SIG-M5 (cell line): ENCODE measurements at places on chromosomes 4 and X.

DNA sequence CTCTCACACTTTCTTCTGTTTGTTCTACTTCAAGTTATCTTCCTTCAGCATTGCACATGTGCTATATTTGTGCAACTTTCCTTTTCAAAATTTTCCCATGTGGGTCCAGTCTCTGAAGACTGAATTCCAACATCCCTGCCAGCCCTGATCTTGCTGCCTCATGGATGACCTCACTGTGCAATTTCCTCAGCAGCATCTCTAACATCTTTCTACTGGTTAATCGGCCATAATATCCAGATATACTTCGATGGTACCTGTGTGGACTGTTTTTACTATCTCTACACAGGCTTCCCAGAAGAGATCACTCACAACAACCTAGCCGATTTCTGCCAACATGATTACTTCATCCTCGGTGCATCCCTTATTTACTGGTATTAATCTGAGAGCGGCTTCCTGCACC lies 41.5 kb downstream of the GPM6A start:
- DNase-seq: no peak

DNA sequence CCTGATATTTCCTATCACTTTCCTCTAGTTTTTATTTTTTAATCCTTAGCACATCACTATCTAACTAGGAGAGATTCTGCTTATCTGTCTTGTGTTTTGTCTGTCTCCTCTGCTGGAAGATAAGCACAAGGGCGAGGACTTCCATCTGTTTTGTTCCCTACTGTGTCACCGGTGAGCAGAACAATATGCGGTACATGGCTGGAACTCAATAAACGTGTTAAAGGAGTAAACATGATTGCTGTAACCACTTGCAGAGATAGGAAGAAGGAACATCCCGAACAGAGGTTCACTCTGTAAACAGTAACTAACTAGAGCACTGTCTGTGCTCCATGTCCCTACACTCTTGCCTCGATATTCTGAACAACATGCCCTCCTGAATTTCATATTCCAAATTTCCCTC lies 5.2 kb downstream of the HS3ST1 start:
- DNase-seq: no peak

- no peak for DNase-seq
Measured at GRCh38 chrX:40933132-40933705, 152.0 kb upstream of the USP9X start.

DNA sequence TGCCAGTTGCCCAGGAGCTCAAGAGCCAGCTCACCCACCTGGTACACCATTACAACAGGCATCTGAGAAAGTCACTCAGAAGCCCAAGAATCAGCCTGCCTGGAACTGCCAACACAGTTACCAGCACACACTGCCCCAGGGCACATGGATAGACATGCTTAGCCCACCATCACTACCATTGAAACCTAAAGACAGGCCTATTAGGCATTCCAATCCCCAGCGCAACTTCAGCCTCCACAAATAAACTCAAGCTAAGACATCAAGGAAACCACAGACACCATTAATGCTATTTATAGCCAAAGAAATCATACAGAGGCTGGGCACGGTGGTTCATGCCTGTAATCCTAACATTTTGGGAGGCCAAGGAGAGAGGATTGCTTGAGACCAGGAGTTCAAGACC lies 42.3 kb downstream of the ATRX start:
- DNase-seq: no peak

DNA sequence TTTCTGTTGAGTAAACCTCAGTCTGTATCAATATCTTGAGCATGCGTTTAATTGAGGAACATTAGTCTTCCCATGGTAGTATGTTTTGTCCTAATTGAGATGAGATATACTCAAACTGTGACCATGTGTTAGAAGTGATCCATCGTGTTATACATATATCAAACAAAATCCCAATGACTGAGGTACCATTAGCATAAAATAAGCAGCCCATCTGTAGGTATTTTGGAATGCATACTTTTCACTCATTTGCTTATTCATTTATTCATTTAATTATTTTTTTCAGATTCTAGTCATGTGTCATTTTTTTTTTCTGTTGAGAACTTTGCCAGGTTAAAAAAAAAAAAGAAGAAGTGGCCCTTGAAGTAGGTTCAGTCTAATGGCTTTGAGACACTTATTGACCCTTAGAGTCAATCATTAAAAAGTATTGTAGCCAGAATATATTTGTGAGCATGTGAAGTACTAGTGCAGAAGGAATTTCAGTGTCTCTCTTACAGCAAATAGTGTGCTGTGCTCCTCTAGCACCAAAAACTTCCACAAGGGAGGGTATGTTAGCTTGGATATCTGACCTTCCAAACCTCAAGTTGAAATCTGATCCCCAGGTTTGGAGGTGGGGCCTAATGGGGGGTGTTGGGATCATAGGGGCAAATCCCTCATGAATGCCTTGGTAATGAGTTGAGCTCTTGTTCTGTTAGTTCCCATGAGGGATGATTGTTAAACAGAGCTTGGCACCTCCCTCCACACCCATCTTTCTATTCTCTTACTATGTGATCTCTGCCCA lies 130.8 kb upstream of the NPY2R start:
- DNase-seq: no peak

DNA sequence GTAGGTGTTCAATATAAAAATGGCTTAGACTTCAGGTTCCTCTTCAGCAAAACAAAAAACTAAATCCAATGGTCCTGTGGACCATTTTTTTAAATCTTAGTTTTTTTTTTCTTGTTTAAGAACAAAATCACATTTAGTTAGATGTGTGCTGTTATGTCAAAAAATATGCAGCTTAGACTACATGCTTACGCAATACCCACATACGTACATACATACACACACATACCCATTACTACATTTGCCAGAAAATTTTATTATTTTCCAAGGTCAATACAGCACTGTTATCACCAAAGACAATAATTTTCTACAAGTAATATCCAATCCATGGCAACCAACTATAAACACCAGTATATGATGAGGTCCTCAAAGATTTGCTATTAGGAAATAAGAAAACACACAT lies 144.1 kb downstream of the PDGFC start:
- no peak for DNase-seq

DNA sequence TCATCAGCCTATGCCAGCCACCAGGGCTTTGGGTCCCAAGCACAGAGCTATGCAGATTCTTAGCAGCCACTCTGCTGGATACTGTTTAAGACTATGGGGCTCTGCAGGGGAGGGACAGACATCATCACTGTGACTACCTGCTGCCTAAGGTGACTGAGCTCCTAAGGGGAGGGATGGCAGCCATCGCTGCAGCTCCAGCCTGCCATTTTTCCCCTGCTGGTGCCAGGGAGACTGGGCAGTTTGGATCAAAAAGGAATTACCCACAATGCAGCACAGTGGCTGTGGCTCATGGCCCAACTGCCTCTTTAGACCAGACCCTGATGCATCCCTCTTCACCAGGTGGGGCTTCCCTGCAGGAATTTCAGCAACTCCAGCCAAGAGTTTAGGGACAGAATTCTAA lies 28.6 kb upstream of the INPP4B start:
- DNase-seq: no peak

GRCh38 chr4:80963051-80963450 lies 67.5 kb upstream of the BMP3 start:
- DNase-seq: no peak

- DNase-seq: no peak
Measured at GRCh38 chr4:111722213-111722720, 423.0 kb upstream of the FAM241A start.

DNA sequence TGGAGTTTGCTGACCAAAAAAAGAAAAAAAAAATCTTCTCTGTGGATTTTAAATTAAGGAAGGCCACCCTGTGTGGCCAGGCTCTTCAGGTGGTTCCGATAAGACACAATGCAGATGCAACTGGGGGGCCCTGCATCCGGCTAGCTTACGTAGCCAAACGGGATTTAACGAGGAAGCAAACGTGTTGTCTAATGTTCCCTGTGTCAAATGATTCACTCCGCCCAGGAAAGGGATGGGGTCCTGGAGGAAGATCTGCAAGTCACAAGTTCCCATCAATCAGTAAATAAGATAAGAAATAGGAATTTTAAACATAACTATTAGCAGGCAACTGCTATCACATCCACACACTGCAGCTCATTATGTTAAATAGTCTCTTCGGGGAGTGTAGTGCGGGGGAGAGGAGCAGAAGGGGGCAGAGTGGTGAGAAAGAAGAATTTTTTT lies 216.4 kb upstream of the GYPA start:
- DNase-seq: no peak

DNA sequence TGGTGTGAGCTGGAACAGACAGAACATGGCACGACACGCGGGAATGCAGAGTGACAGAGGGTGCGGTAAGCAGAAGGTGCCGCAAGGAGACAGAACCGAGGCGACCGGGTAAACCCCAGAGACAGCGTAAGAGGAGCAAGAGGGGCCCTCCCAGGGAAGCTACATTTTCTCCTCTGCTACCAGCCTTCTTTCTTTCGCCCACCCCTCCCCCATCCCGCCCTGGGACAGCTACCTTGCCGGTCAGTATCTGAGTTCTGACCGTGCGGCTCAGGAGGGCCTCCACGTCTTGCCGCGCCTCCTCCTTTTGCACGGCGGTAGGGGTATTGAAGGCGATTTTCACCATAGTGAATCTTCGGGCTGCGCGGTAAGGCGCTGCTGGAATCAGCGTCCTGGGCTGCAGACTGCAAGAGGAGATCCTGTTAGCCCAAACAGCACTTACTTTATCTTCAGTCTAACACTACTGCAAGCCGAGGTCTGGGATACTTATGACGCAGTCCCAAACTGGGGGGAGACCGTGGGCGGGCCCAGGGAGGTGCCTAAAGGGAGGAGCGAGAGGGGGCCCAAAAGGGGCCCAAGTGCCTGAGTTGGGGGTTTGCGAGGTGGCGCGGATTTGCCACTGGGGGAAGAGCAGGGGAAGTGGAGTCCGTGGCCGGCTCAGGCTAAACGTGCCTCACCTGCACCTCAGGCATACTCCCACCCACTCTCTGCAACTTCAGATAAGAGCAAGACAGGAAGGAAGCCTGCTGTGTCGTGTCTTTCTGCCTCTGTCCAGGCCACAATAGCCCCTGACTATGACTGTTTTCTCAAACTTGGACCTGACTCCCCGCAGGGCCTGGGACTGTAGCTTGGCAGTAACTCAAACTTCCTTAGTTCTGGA lies at the start of gene ITM2A:
TSS of gene ITM2A (minus strand) at position 462 of the 877 bp plus-strand sequence. CDS start at position 343, 119 bp downstream.
- no peak for DNase-seq

DNA sequence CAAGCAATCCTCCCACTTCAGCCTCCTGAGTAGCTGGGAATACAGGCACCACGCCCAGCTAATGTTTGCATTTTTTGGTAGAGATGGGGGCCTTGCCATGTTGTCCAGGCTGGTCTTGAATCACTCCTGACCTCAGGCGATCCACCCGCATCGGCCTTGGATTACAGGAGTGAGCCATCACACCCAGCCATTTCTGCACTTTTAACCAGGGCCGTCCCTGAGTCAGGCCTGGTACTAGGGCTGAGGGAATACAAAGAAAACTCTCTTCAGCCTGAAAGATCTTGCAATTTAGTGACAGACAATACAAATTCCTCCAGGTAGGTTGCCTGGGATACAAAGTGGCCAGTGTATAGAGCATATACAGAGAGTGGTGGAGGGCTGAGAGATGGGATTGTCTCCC lies 65.8 kb downstream of the BCOR start:
- no peak for DNase-seq

- no peak for DNase-seq
Measured at GRCh38 chr4:93103042-93103441, 725.5 kb upstream of the ATOH1 start.

DNA sequence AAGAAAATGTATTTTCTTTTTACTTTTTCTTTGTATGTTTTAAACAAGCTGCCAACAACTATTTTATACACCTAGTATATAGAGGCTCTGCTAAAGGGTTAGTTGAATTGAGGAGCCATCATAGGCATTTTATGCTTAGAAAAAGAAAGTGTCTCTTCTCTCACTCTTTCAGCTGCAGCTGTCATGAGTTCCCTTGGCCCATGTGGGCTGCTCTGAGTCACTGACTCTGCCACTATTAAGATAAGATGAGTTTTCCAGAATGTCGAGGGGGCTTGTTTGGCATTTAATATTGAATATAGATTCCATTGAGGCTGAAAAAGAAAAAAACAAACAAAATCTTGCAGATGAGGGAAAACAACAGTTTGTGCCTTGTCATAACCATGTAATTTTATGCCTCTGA lies 126.0 kb upstream of the PAQR3 start:
- no peak for DNase-seq

DNA sequence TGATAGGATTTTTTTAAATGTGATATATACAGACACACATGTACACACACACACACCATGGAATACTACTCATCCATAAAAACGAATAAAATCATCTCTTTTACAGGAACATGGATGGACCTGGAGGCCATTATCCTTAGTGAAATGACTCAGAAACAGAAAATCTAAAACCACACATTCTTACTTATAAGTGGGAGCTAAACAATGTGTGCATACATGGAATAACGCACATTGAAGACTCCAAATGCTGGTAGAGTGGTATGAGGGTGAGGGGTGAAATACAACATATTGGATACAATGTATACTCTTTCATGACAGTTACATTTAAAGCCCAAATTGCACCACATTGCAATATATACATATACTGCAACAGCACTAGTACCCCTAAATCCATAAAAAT lies 120.2 kb upstream of the ADGRL3 start:
- no peak for DNase-seq

- DNase-seq: no peak
Measured at GRCh38 chr4:4860600-4861389, 1.3 kb downstream of the MSX1 start.

DNA sequence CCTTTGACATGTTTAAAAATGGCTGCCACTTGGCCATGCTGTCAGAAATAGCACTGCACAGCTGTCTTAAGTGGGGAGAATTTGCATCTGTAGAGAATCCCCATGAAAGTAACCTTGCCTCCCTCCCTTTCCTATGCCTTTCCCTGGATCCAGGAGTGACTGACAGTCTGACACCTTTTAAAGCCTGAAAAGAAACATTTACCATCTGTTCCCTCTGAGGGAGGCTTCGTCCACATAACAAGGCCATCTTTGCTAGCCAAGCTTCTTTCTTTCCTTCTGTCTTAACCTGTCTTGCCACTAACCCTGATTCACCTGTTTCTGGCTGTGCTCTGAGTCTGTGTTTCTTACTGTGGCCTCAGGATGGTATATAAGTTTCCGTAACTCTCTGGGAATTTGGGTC lies 21.3 kb upstream of the AADAT start:
- no peak for DNase-seq

DNA sequence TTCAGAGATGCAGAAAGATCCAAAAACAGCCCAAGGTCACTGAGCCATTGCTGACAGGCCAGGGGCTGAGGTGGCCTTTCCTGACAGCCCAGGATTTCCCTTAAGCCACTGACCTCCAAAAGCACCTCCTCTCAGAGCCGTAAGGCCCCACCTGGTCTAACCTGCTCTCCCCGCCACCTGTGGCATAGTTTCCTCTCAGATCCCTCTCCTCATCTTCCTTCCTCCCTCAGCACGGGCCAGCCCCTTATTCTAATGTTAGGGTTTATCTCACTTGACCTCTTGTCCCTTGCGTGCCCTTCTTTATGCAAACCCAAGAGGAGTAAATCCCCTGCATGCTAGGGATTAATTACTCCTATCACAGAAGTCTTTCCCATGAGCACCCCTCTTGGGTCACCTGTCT lies 113.0 kb downstream of the RBM47 start:
- DNase-seq: no peak

GRCh38 chrX:124836786-124837185 lies 482.9 kb upstream of the TEX13C start:
- DNase-seq: no peak

- no peak for DNase-seq
Measured at GRCh38 chr4:74304095-74304625, 4.1 kb upstream of the EPGN start.

- DNase-seq: no peak
Measured at GRCh38 chr4:7195141-7195515, 2.8 kb downstream of the SORCS2 start.
